Lung microvascular endothelial cell (primary cell): ENCODE measurements at places on chromosomes 12 and 14.
A peak's percentile ranks its signal among the peaks of the same experiment; 100 is the strongest.

DNA sequence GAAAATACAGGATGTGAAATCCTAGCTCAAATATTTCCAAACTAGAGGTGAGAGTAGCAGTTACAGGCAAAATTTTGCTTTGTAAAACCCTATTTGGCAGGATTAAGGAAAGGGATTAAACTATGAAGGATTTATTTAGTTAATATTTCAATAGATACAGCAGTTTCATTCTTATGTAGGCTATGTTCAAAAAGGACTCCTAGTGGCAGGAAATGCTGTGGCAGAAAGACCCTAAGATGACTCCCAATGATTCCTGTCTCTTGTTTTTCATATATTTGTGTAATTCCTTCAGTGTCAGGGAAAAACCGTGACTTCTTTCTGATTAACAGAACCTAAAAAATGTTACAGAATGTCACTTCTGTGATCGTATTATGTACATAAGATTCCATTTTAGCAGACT lies 299.5 kb upstream of the RPL10L start:
- no peak for DNase-seq

DNA sequence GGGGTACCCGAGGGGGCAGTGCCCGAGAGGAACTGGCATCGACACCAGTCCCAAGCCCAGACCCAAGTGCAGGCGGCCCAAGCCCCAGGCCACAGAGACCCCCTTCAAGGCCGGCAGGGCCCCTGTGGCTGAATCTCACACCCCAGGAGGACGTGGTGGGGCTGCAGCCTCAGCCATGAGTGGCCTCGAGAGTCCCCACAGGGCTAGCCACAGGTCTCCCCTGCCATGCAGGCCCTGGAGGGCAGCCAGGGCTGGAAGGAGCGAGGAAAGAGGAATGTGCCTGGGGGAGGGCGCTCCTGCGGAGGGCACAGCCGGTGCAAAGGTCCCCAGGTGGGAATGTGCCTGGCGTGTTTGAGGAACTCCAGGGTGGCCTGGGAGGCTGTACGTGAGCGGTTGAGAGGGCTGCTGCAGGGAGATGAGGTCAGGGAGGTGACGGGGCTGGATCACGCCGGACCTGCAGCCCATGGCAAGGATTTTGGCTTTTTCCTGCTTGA lies 86.1 kb downstream of the NCOR2 start:
- no peak for DNase-seq

- no peak for DNase-seq
Observed at GRCh38 chr12:18690653-18691052, 47.2 kb downstream of the PLCZ1 start.

DNA sequence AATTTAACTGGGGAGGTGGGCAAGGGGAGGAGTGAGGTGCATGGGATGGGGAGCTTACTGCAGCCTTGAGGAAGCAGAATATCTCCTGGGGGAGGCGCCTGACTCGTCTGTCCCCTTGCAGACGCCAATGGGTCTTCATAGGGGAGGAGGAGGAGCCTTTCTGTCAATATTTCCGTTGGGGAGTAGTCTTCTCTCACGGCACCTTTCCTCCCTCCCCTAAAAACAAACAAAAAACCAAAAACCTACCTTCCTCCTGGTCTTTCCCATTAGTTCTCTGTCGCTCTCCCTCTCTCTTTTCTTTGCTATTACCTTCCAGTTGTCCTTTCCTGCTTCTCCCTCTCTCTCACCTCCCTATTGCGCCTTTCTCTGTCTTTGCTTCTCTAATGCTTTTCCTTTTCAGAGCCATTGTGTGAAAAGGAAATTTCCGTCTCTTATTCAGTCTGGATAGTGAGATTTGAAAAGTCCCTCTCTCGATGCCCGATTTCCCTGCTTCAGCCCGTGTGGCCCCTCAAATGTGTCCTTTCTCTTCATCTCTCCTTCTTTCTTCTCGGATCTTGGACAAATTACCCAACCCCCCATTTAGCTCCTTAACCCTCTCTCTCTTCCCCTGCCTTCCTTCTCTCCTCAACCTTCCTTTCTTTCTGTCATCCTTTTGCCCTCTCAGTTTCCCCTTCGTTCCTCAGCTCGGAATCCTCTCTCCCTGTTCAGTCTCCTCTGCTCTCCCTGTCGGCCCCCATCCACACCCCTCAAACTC lies 5.9 kb downstream of the GPR84 start:
- DNase-seq, result no peak

GRCh38 chr12:99521664-99522063 lies 125.9 kb upstream of the GARIN6 start:
- DNase-seq, result no peak

- no peak for DNase-seq
Observed at GRCh38 chr12:129617849-129618248, 286.0 kb downstream of the TMEM132D start.

- DNase-seq, result no peak
Observed at GRCh38 chr14:94173471-94173884, 644 bp upstream of the PPP4R4 start.

DNA sequence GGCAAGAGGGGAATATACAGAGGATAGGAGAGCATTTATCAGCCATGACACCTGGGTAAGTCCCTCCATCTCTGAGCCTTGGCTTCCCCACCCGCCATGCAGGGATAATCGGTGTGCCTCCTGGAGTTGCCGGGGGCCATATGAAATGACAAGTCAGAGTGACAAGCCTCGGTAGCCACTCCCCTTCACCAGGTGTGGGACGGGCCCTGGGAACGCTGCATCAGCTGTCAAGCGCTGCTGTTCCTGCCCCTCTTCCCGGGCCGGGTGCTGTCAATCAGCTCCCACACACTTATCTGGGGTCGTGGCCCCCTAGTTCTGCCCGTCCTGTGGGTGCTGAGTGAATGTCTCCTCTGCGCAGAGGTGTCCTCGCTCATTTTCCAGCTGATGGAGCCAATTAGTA lies 57.2 kb downstream of the MVK start:
- DNase-seq, result no peak

DNA sequence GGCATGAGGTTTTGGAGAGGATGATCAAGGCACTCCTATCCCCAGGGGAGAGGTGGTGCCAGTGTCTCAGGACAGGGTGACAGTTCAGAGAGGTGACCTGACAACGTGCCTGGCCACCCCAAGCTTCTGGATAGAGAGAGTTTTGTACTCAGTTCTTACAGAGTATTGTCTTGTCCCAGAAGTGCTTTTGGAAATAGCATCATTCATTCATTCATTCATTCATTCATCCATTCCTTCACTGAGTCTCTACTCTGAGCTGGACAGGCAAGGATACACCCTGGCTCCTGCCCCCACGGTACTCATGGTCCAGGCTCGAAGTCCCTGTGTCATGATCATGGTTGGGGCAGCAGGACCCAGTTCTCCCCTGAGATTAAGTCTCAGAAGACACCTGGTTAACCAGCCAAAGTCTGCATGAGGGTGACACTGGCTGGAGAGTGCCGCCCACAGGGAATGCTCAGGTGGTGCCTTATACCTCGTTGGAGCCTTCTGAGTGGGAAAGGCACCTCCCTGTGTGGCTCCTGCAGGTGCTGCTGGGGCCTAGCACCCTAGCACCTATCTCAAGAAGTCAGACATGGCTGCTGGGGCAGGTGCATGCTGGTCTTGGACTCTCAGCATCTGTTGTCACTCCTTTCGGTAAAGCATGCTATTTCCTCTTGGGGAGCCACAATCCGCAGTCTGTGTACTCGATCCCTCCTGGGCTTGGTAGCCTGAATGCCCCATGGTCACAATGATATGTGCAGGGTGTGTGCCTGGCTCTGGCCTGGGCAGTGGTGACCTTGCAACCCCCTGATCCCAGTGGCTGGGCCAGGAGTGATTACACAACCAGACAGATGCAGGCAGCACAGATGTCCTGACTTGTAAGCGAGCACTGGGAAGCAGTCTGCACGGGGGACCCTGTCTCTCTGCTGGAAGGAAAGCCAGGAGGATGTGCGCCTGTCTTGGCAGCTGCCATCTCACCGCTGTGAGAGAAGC lies 57.8 kb downstream of the C14orf132 start:
- DNase-seq, result no peak

DNA sequence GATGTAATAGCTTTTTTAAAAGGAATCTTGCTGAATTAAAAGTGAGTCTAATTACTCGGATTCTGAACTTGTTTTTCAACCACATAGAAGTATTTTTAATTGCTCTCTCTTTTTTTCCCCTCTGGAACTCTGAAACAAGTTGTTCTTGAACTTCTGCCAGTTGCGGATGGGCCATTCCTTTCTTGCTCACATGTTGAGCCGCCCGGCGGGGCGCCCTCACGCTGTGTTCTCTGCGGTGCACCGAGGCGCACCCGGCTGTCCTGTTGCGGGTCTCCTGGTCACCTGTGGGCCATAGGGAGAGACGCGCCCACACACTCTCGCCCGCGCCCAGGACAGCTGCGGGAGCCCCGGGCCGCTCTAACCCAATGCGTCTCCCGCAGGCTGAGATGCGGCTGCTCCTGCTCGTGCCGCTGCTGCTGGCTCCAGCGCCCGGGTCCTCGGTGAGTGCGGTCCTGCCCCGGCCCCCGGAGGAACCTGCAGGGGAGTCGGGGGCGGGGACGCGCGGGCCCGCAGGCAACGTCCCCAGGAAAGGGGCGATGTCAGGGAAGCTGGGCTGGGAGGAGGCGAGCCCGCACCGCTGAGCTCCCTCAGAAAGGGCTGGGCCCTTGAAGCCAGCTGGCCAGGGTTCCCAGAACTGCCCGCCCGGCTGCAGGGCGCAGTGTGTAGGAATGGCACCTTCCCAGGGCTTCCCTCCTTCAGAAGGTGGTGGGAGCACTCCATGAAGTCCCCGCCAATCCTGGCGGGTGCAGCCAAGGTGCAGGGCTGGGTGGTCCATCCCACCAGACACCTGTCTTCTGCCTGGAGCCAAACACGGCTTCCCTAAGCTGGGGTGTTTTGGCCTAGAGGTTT lies 2.3 kb downstream of the PAPLN start:
- peak; percentile 77 for DNase-seq

- DNase-seq, result no peak
Observed at GRCh38 chr12:40573024-40573423, 119.2 kb upstream of the CNTN1 start.

- peak; percentile 87 for DNase-seq
Observed at GRCh38 chr12:6925540-6926279, 2.0 kb upstream of the ATN1 start.

DNA sequence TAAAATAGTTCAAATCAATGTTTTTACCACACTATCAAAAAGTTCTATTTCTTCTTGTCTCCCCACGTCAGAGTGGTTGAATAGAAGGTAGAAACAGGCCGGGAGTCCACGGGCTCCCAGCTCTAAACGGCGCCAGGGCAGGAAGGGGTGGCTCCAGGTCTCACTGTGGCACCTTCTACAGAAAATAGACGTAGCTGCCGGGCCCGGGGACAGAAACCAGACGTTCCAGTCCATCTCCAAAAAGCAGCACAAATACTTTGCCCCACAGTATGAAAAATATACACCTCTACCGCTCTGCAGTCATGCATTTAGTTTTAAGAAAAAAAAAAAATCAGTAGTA lies 30.9 kb downstream of the CCNK start:
- DNase-seq, result no peak

DNA sequence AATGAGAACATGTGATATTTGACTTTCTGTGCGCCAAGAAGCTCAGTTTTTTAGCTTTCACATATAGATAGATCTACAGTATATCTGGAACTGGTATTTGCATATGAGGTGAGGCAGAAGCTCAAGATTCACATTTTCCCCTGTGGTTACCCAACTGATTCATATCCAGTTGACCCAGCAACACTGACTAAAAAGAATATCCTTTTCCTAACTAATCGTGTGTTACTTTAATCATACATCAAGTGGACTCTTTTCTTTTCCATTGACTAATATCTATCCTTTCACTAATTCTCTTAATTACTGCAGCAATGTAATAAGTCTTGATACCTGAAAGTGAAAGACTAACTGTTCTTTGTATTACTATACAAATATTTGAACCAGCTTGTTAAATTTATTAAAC lies 236.1 kb downstream of the AEBP2 start:
- no peak for DNase-seq

DNA sequence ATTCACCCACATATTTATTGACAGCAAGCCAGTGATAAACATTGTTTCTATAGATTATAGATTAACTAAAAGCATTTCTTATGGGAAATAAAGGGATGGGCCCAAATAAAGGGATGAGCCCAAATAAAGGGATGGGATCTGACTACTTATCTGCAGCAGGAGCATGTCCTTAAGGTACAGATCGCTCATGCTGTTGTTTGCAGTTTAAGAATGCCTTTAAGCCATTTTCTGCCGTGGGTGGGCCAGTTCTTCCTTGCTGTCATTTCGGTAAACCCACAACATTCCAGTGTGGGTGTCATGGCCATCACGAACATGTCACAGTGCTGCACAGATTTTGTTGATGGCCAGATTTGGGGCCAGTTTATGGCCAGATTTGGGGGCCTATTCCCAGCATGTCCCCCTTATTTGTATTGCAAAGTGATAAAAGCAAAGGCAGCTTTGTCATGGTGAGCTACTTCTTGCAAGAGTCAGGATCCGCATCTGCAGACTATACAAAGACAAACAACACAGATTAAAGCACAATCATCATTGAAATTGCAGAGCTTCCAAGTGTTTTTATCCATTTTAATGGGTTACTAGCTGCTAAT lies 700.7 kb downstream of the LRFN5 start:
- DNase-seq, result no peak

- no peak for DNase-seq
Observed at GRCh38 chr14:72463291-72463866, 430.5 kb downstream of the DPF3 start.

GRCh38 chr12:121009741-121010140 lies 6.5 kb downstream of the C12orf43 start:
- DNase-seq, result no peak

- DNase-seq, result peak; percentile 67
Observed at GRCh38 chr12:49098035-49098451, 3.4 kb upstream of the DHH start.

- no peak for DNase-seq
Observed at GRCh38 chr12:87280893-87281292, 748.3 kb downstream of the C12orf50 start.

GRCh38 chr12:96327346-96327745 lies 72.9 kb downstream of the CDK17 start:
- no peak for DNase-seq

GRCh38 chr12:7869137-7869536 lies 3.6 kb downstream of the SLC2A14 start:
- DNase-seq, result no peak

DNA sequence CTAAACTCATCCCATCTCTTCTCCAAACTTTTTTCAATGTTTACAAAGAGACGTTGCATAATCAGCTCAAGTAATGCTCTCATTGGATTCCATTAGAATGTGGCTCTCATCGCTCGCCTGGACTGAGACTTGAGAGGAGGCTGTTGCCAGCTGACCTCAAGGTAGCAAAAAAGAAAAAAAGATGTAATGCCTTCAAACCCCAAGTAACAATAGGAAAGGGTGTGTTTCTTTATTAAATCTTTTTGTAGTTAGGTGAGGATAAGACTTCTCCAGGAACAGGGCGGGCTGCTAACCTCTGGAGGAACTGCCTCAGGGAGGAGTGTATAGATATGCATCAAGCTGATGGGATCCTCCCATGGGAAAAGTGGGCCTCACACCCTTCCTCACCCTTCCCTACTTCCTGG lies 956 bp upstream of the PTHLH start:
- no peak for DNase-seq

DNA sequence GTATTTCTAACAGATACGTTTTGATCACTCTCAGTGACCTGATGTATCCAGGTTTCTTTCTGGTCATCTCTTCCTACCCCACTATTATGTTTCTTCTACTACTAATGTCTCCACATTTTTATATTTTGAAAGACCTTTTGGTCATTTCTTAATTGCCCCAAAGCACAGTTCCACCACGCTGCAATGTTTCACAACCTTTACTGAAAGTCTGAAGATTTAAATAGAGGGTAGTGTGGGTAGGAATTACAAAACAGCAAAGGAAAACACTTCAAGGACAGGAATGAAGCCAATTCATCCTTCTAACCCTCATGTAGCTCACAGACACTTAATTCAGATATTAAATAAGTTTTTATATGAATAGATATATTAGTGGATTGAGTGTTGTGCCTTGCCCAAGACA lies 36.1 kb upstream of the SLC16A7 start:
- no peak for DNase-seq
